ENCODE measurements at places on chromosomes 1 and 21.

DNA sequence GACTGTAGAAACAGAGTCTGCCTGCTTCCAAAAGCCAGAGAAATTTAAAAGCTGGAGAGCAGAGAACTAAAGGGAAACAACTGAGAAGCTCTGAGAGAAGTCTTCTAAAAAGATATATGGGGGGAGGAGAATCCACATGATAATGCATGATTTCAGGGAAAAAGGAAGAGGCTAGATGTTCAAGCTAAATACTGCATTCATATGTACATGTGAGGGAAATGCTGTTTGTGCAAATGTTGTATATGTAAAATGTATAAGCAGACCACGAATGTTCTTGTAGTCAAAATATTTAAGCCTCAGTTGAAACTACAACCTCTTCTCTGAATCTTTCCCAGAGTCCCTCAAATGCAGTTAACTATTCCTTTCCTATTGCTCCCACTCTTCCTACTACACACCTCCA lies 79.2 kb downstream of the AKT3 start:
- no peak for DNase-seq

DNA sequence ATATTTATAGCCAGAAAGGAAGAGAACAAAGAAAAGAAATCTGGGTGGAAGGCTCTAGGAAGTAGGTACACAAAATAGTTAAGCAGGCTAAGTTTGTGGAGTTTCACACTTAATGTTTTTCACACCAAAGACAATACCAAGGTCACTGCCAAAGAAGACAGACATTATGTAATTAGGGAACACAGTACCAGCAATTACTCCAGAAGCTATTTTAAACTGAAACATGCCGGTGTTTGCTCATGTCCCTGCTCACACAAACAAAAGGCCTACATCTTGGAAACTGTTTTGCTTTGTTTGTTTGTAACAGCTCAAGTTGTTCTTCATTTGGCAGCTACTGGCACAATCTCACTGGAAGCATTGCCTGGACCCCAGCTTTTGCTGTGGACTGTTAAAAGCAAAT lies 88.5 kb upstream of the DAB1 start:
- no peak for DNase-seq

DNA sequence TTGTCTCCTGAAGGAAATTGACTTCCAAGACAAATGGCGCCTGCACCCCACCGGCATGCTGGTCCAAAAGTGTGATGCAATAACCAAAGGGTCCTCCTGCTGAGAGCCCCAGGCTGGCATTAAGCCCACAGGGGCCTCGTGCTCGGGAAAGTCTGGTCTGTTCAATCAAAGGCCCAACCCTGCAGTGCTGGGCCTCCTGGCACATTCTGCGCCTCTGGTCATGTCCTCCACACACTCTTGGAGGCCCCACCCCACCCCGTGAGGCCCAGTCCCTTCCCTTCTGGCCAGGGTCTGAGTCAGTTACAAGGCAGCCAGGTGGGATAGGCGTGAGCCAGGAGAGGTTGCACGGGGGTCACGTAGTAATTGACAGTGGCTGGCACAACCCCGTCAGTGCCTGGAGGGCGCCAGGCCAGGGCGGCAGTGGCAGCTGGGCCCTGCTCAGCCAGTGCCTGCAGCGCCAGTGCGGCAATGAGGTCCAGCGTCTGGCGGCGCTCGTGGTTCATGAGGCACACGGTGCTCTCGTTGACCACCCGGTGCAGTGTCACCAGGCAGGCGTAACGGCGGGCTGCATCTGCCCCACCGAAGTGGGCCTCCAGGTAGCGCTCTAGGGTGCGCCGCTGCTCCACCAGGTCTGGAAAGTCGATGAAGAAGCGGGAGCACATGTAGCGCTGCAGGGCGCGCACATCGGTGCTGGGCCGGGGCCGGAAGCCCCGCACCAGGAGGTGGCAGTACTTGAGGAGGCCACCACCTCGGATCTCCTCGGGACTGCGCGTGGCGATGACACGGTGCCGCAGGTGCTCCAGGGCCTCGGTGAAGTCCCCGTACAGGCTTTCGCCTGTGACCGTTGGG lies 6.8 kb downstream of the TENT5B start:
- no peak for DNase-seq

GRCh38 chr1:163196449-163196787 lies 6.3 kb downstream of the RGS5 start:
- no peak for DNase-seq

GRCh38 chr1:17441265-17441992 lies 2.0 kb upstream of the RCC2 start:
- no peak for DNase-seq

- DNase-seq: peak; percentile 48
Measured at GRCh38 chr21:42218836-42219605, at the start of gene ABCG1. TSS of gene ABCG1 (plus strand) at chr21:42219140. CDS start at chr21:42219263, 123 bp downstream.

DNA sequence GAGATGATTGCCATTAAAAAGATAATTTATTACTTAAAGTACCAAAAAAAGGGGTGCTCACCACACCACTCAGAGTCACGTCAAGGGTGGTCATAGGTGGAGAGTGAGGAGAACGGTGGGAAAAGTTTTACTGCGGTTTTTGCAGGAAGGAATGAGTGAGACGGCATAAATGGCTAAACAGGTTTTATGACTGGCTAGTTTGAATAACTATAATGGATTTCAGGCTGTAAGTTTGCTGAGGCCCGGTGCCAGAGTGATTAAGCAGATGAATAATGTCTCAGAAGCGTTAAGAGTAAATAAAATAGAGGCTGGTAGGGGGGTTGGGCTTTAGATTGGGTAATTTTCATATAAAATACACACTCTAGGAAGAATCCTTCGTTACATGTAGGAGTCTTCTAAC lies 1337.8 kb downstream of the AMY1C start:
- DNase-seq: no peak

- DNase-seq: no peak
Measured at GRCh38 chr1:57272601-57273000, 151.3 kb downstream of the DAB1 start.

GRCh38 chr21:14876524-14876840 lies 188.3 kb downstream of the NRIP1 start:
- no peak for DNase-seq

DNA sequence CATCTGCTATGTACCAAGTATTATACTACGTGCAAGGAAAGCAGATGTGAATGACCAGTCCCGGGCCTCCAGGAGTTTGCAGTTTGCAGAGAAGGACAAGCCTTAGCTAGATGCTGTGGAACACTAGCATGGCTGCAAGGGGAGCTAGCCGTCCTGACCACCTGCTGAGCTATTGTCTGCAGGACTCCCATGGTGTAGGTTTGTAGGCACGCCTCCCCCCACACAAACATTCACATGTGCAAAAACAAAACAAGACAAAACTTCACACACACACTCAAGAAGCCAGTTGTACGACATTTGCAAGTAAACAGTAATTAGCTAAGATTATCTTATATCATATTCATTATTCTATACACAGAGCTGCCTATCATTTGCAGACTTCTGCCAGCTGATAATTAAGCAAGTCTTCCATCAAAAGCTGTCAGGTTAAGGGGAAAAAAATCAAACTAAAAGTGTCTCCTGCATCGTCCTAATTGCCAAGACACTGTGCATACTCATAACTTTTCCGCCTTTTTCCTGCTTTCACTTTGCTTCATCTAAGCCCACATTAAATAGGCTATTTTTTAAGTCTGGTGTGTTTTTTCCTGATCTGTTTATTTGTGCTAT lies 10.7 kb upstream of the HNRNPU start:
- DNase-seq: no peak
